Midbrain (tissue), 1 donor: ENCODE measurements at places on chromosomes 2 and 18.

DNA sequence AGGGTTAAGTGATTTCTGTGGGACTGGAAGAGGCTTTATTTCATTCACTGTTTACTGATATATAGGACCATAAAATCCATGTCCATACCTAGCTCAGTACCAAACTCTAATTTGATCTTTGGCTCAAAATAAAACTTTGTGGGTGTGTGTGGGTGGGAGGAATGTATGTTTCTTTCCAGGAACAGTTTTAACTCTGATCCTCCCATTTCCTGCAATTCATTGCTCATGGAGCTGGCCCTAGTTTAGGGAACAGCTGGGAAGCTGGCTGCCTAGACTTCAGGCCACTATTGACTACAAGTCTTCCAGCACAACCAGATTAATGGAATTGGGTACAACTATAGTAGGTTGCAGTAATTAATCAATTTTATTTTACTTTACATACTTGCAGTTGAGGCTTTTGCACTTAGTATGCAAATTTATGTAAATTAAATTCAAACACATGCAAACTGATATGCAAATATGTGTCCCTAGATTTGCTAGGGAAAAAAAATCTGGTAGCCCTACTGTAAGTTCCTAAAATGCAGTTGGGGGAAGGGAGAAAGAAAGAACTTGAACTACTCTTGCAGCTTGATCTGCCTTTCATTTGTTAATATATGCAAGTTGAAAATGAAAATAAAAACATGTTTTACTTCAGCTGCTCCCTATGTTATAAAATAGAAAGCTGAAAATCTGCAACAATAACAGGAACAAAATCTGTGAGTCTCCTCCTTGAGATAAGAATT lies 1070.3 kb upstream of the CELF4 start:
- no peak for DNase-seq

GRCh38 chr2:175372704-175373701 lies 191.5 kb upstream of the ATP5MC3 start:
- no peak for DNase-seq

- no peak for DNase-seq
Measured at GRCh38 chr2:133716166-133716565, 147.9 kb upstream of the NCKAP5 start.

GRCh38 chr18:43275546-43275945 lies 1.7 kb downstream of the SYT4 start:
- DNase-seq = no peak

DNA sequence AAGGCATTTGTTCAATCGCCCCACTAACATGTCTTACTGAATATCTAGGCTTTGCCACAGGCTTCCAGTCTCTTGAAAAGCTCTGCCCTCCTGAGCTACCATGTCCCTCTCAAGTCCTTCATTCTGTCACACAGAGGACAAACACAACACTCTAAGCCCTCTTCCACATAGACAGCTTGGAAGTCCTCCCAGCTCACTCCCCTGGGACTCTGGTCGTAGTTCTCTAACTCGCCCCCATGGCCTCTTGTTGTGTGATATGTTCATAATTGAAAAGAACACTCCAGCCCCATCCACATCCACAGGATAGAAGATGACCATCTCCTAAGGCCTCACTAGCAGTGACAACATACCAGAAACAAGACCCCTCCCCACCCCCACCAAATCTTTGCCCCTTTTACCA lies 37.9 kb downstream of the BUB1 start:
- DNase-seq = no peak

DNA sequence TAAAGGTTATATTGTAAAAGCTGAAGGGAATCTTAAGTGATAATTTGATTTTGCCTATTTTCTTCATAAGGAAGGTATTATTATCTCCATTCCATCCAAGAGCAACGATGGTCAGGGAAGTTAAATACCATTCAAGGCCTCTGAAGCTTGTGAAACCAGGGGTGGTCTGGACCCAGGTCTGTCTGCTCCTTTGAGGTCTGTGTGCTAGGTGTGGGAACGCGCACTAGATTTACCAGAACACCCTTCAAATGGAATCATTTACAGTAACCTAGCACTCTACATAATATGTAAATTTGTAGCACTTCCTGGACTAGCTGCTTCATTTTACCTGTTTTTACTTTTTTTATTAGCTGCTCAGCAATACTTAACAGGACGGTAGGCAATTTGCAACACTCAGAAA lies 6.4 kb upstream of the TRIB2 start:
- no peak for DNase-seq

DNA sequence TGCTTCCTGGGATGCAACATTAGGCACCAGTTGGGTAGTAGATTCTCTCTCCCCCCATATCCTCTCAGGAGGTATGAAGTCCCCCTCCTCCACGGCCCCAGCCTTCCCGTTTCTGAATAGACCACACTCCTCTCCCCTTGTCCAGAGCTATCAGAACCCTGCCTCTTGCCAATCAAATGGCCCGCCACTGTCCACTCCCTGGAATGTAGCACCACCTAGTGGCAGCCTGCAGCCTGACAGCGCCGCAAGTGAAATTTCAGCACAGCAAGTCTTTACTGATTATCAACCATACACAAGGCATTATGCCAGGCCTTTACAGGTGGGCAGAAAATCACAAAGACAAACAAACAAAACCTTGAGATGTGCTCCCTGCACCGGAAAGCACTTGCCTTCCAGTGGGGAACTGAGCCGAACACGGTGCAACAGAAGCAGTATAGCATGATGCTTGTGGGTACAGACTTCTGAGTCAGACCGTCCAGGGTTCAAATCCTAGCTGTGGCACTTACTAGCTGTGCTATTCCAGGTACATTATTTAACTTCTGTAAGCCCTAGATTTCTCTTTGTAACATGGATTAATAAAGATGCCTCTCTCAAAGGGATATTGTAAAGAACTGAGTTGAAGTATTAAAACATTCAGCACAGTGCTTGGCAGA lies 174.0 kb downstream of the SMAD2 start:
- peak; percentile 64 for DNase-seq
